Tongue (tissue), 3 donors: ENCODE measurements at places on chromosomes 5 and 9. TPM values are rescaled to one million over a fixed set of nuclear protein-coding genes. Genes with fewer than 3 reads are reported as not detected.

The NUP214 gene
- 27.4 TPM for total RNA-seq

The IL9 gene
- not detected for total RNA-seq

The SLC6A3 gene
- 0.10 TPM for total RNA-seq

The HAVCR1 gene
- not detected for total RNA-seq

The LCN9 gene
- not detected for total RNA-seq

The SLC4A9 gene
- 1.6 TPM for total RNA-seq

The IRF1 gene
- 10.7 TPM for total RNA-seq

The DMGDH gene
- 1.8 TPM for total RNA-seq

The C9orf50 gene
- total RNA-seq = not detected

The DMRT1 gene
- not detected for total RNA-seq

The GHR gene
- total RNA-seq = 13.4 TPM

The IZUMO3 gene
- not detected for total RNA-seq

The DCTN3 gene
- total RNA-seq = 90.7 TPM

The LRRC19 gene
- total RNA-seq = not detected

The QRFP gene
- total RNA-seq = not detected

The BARX1 gene
- total RNA-seq = 15.2 TPM

The CCL27 gene
- not detected for total RNA-seq

The PCDHA11 gene
- total RNA-seq = 0.51 TPM

The FGF18 gene
- total RNA-seq = 3.9 TPM

The SET gene
- 307 TPM for total RNA-seq

The PCDHGA1 gene
- total RNA-seq = 1.8 TPM

The PCDHGA8 gene
- total RNA-seq = 3.0 TPM

The CD72 gene
- 1.7 TPM for total RNA-seq

The ST8SIA4 gene
- 15.0 TPM for total RNA-seq

The SURF4 gene
- 160 TPM for total RNA-seq

The VLDLR gene
- 60.1 TPM for total RNA-seq

The RNF183 gene
- 0.21 TPM for total RNA-seq

The PCDH12 gene
- total RNA-seq = 20.1 TPM

The KCTD16 gene
- total RNA-seq = 0.10 TPM

The SPATA31C1 gene
- total RNA-seq = 0.21 TPM

The TRIM36 gene
- total RNA-seq = 1.8 TPM

The CATSPER3 gene
- total RNA-seq = not detected

The ELOVL7 gene
- total RNA-seq = 4.7 TPM

The WDR38 gene
- not detected for total RNA-seq

The SPATA31A3 gene
- total RNA-seq = not detected
